H1 (cell line): ENCODE measurements at places on chromosomes 3 and 15.

DNA sequence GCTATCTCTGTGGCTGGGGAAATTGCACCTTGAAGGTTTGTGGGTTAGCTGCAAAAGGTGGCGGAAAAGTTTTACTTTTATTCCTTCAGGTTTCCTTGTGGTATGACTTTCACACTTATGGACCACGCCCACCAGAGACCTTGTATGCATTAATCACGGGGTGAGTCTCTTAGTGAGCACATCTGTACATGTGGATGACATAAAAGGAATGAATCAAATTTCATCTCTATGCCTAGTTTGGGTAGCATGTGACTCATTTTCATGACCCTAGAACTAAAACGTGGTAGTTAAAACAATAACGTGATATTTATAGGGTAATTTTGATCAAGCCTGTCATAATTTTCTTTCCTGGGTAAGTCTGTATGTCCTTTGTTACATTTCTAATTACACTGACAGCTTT lies 141.7 kb downstream of the PDCD6IP start:
- no peak for DNase-seq

DNA sequence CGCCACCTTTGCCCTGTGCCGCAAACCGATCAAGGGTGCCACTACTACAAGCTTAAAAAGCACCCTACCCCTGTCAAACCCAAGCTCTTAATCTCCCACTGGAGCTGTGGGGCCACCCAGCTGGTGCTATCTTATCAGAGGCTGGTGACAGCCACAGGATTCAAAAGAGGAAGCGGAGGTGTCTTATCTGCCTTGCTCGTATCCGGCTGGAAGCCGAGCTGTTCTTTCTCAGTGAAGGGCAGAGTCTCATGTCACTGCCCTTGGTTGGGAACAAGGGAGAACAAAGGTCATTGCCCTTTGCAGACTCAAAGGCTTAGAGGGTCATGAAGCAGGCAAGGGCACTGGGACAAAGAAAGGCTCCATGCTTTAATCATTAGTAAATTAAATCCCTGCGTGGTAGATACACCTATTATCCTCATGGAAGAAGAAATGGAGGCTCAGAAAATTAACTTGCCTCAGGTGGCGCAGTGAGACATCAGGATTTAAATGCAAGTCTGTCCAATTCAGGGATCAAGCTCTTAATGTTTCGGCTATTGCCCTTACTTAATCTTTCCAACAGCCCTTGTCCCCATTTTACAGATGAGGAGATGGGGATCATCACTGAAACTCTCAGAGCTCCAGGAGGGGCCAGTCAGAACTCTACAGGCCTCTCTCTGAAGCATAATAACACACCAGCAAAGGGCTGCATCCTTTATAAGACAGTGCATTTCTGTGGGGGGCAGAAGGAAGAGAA lies 360.0 kb upstream of the PROK2 start:
- no peak for DNase-seq

DNA sequence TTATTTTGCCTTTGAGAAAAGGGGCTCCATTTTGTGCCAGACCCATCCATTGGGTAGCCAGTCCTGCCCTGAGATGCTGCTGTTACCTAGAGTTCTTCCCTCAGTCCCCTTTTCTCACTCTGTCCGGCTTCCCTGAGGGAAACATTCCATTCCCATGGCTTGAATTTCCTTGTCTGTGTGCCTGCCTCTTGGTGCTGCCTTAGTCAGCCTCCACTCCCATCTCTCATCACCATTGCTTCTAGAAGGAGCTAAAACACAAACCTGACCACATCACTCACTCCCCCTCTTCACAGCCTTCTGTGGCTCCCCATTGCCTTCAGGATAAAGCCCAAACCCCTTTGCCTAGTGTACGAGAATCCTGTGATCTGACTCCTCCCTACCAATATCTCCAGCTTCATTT lies 25.2 kb upstream of the C2CD4B start:
- no peak for DNase-seq

DNA sequence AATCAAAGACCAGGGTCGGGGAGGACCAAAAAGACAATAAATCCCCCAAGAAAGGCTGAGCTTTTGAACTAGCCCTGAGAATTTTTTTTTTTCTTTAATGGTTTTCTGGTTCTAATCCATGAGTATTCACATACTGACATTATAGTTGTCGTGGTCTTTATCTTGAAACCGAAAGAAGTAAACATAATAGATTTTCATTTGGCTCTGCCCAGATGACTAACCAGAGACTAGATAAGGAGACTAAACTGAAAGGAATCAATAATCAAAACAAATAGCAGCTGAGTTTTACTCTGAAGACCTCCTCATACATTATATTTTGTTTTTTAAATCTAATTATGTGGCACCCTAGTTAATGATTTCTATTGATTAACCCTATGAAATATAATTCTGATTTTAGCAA lies 381.4 kb downstream of the CNTN3 start:
- no peak for DNase-seq

- no peak for DNase-seq
Observed at GRCh38 chr3:63791974-63792373, 27.1 kb upstream of the C3orf49 start.

DNA sequence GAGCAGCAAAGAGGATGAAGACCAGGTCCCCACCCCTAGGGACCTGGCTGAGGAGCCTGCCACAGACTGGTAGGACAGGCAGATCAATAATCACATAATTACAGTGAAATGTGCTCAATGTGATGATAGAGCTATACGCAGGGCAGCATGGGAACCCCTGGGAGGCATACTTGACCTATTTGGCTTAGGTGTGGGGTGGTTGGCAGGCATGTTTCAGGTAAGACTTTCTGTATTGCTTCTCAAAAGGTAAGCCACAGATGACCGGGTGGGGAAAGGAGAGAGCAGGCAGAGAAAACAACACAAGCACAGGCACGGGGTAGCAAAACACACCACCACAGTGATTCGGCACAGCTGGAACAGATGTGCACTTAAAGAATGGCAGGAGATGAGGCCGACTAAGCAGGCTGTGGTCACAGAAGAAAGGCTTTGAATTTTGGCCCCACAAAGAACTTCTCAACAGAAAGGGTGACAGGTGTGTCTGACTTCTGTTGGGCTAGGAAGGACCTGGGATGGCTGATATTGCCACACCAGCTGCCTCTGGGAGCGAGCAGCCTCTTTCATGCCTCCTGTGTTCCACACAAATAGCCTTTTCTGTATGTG lies 64.1 kb downstream of the ABCC5 start:
- no peak for DNase-seq
